KBM-7 (cell line): ENCODE measurements at places on chromosomes 5 and 9.

- DNase-seq, result no peak
Observed at GRCh38 chr9:18490641-18491370, 16.9 kb downstream of the ADAMTSL1 start.

DNA sequence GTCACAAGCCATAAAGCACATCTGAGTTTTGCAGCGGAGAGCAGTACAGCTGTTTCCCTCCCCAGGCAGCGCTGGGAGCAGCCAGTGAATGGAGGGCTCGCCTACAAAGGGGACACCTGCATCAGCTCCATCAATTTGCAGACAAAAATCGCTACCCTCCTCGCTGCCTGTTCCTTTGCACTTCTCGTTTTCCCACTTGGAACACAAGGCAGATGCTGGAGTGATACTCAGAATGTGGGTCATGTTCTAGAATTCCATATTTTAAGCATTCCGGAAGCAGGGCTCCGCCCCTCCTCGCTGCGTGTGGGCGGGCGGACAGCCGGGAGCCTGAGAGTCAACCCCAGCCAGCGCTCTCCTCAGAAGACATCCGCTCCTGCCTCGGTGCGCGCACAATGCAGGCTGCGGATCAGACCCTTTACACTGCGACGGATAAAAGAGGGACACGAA, 92.1 kb downstream of the LMNB1 start:
- DNase-seq, result no peak

- no peak for DNase-seq
Observed at GRCh38 chr9:134852906-134853654, 27.5 kb upstream of the FCN2 start.

- no peak for DNase-seq
Observed at GRCh38 chr9:111752455-111752854, 42.3 kb downstream of the SHOC1 start.

DNA sequence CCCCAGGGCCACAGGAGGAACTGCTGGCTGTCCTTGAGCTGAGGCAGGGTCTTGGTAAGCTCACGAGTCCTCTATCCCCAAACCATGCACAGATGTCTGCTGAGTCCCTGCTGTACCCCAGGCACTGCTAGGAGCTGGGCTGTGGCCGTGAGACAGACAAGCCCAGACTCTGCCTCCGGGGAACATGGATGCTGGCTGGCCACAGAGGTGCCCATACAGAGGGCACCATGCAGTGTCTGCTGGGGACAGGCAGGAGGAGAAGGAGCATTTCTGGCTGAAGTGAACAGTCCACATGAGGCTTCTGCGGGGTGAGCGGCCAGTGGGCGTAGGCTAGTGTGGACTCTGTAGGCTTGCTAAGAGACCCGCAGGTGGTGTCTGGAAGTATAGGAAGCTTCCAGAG, 4.8 kb upstream of the SEC16A start:
- no peak for DNase-seq

DNA sequence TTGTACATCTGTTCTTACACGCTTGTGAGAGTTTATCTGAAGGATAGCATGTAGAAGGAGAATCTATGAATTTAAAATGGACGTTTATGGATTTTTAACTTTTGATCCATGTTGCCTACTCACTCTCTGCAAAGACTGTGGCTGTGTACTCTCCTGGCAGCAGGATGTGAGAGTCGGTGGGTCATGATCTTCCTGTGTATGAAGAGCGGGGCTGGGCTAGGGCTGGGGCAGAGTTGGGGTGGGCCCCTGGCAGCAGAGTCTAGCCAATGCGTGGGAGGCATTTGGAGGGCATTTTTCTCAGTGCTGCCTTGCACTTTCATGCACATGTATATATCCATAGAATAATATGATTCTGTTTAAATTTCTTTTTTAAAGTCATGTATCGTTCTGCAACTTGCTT, 24.0 kb upstream of the DAB2IP start:
- no peak for DNase-seq

DNA sequence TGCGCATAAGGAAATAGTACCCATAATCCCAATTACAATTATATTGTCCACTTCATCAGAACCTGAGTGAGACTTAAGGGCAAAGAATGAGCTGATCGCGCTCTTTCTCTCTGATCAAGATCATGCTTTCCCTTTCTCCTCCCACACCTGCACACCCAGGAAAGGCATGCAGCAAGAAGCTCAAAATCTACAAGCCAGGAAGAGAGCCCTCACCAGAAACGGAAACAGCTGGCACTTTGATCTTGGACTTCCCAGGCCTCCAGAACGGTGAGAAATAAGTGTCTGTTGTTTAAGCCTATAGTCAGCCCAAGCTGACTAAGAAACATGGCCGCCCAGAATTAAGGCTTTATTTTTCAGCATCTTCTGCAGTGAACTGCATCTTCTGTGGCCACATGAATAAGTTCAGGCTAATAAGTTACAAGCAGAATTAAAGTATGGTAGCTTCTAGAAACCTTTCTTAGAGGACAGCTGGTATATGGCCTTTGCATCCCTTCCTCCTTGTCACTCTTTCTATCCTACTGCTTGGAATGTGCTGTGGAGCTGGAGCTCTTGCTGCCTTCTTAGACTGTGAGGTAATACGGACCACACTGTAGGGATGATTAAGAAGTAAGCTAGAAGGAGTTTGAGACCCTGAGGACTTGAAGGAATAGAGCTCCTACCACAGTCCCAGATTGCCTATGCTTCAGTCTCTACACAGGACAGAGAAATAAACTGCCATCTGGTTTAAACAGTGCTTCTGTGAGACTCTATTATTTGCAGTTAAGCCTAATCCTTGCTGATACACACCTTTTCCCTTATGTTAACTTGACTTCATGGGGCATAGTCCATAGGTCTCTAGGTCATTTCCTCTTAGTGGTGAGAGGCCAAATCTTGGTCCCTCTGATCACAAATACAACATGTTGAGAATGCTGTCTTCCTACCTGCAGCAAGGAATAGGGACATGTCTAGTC, 17.2 kb downstream of the OR2S2 start:
- no peak for DNase-seq

GRCh38 chr9:128428644-128429512, 8.2 kb downstream of the CERCAM start:
- DNase-seq, result no peak

- no peak for DNase-seq
Observed at GRCh38 chr9:91465420-91465819, 41.8 kb upstream of the NFIL3 start.

DNA sequence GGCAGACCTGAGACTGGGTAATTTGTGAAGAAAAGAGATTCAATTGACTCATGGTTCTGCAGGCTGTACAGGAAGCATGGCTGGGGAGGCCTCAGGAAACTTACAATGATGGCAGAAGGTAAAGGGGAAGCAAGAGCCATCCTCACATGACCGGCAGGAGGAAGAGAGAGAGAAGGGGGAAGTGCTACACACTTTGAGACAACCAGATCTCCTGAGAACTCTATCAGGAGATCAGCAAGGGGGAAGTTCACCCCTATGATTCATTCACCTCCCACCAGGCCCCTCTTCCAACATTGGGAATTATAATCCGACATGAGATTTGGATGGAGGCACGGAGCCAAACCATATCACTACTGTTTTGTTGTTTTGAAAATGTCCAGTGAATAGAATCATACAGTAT, 110.2 kb downstream of the DAPK1 start:
- DNase-seq, result peak; percentile 55

DNA sequence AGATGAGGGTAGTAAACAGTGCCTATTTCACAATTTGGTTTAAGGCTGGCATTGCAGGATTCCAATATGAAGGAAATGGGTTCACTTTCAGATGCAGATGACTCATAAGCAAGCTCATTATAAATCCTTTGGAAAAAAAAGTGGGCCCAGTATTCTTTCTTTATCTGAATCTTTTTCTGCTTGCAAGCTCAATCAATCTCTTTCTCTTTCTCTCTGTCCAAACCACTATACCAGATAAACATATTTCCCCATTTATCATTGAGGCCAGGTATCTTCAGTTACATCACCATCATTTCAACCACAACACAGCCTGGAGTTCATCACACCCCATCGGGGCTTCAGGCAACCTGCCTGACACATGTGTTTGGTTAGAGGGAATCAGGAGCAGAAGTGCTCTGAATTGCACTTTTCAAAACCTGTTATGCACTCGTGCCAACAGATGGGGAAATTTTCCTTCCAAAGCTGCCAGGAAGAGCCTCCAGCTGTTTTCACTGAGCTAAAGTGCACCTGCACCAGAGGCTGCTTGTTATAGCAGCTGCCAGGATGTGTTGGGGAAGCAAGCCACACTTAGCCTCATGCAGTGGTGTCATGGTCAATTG, 30.0 kb upstream of the MAMDC2 start:
- DNase-seq, result no peak

DNA sequence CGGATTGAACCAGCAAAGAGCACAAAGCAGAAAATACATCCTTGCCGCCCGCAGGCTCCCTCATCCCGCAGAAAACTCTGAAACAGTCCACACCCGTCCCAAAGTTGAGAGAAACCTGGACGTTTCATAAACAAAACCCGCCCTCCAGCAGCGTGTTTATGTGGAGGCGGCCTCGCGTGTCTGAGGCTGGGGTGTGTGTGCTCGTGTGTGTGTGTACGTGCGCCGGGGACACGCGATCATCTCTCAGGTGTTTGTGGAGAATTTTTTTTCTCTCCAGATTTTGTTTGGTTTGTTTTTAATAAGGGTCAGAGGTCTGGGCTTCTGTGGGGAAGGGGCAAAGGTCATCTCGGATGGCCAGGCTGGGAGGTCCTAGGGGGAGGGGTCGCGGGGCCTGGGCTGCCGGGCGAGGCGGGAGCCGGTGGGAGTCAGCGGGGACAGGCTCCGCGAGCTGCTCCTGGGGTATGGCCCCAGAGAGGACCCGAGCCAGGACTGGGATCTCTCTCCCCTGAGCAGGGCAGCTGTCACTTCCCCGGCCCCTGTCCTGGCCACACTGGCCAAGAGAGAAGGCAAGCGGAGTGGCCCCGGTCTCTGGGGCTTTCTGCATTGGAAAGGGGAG, 206.4 kb downstream of the C9orf50 start:
- DNase-seq, result peak; percentile 41

GRCh38 chr5:91937121-91937520, 554.0 kb upstream of the ARRDC3 start:
- no peak for DNase-seq

- DNase-seq, result no peak
Observed at GRCh38 chr5:109707531-109707930, 17.8 kb downstream of the MAN2A1 start.

DNA sequence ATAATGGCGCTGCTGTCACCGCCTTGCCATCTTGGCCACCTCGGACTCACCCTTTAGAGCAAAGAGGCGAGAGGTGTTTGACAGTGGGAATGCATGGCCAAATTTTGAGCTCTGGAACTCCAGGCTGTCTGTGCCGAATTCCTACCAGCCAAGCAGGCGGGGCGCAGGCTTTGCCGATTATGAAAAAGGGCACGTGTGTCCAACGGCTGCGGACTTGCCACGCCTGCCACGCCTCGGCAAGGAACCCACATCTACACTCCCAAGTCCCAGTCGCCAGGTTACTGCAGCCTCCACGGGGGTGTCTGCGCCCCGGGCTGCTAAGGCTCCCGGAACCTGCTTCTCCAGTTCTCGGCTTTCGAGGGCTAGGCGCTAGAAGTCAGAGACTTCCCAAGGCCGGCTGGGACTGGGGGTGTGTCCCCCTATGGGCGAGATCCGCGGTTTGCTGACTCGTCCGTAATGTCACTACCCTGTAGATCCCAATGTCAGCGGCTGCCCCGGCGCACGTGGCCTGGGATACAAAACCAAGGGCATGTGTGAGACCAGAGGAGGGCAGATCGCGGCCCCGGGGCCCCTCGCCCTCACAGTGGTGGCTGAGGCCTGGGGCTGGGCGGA, 2.8 kb downstream of the NPR3 start:
- peak; percentile 79 for DNase-seq

GRCh38 chr9:77188242-77188641, 10.9 kb downstream of the VPS13A start:
- DNase-seq, result no peak

GRCh38 chr9:114718801-114719221, 36.8 kb upstream of the TEX48 start:
- DNase-seq, result peak; percentile 6

GRCh38 chr9:21060919-21061561, 16.7 kb downstream of the IFNB1 start:
- peak; percentile 82 for DNase-seq

- no peak for DNase-seq
Observed at GRCh38 chr5:38330207-38330606, 71.8 kb downstream of the EGFLAM start.

GRCh38 chr5:76952795-76953536, at the start of gene CRHBP:
Gene CRHBP, plus strand, starts transcription at chr5:76953045. Its CDS starts 90 bp downstream, at chr5:76953135.
- DNase-seq, result no peak

GRCh38 chr5:149995385-149996204, 4.9 kb downstream of the TIGD6 start:
- no peak for DNase-seq

DNA sequence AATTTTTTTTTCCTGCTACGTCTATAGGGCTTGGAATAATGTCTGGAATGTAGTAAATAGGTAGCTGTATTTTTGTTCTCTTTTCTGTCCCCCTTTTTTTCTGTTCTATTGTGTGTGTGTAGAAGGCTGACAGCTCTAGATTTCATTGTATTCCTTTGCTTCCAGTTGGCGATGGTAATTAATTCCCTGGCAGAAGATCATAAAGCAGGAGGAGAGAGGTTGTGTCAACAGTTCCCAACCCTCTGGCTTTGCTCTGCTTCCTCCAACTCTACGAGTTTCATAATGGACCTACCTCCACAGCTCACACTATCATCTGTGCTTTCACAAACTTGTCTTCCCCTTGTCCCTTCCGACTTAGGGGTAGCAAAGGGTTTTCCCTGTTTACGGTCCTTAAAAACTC, 117.9 kb upstream of the CDH18 start:
- no peak for DNase-seq

- DNase-seq, result peak; percentile 16
Observed at GRCh38 chr5:4511996-4512656, 628.0 kb upstream of the ADAMTS16 start.
